ENCODE measurements at places on chromosomes 13 and 19.

DNA sequence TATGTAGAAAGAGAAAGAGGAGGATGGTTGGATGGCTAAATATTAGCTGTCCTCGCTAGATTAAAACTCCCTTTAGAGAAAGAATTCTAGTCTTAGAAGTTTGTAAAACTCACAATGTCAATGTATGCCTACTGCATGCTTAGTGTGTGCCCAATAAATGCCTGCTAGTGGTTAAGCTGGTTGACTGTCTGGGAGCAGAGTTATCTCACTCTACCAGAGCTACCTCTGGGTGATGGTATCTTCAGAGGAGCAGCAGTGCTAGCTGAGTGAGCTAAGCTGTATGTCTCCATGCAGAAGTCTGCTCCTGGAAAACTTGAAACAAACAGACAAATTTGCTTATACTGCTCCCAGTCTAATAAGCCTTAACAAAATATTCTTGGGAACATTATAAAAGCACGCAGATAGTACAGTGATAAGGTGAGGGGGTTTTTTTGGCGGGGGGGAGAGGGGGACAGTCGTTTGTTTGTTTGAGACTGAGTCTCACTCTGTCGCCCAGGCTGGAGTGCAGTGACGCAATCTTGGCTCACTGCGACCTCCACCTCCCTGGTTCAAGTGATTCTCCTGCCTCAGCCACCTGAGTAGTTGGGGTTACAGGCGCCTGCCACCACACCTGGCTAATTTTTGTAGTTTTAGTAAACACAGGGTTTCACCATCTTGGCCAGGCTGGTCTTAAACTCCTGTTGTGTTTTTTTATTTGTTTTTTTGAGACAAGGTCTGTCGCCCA lies 202.8 kb upstream of the TSC22D1 start:
- DNase-seq: no peak

DNA sequence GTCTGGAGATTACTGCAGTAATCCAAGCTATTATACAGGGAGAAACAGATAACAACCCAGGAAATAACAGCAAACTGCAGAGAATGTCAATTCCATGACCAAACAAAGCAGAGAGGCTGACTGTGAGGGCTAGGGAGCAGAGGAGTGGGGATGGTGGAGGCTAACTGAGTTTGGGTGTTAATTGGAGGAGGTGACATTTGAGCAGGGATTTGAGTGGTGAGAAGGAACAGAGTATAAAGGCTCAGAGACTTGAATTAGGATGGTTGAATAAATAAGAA lies 3.1 kb downstream of the DMAC2 start:
- no peak for DNase-seq

DNA sequence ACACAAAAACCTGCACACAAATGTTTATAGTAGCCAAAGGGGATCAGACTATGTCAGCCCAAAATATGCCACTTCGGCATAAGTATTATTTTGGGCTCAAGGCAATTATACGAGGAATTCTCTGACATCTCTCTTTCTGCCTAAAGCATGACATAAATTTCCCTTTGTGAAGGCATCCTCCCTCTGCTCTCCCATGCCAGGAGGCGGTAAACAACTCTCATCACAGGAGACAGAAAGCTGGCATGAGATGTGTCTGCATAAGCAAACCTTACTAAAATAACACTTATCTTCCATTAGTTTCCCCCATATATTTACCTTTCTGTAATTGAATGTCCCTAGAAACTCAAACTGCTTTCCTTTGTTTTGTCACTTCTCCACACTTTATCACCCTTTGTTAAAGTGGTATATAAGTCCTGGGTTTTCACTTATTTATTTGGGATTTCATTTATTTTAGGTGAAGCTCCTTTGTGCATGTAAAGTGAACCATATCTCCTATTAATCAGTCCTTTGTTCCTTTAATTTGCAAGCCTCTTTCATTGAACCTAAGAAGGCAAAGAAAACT lies 68.3 kb downstream of the LACC1 start:
- no peak for DNase-seq

DNA sequence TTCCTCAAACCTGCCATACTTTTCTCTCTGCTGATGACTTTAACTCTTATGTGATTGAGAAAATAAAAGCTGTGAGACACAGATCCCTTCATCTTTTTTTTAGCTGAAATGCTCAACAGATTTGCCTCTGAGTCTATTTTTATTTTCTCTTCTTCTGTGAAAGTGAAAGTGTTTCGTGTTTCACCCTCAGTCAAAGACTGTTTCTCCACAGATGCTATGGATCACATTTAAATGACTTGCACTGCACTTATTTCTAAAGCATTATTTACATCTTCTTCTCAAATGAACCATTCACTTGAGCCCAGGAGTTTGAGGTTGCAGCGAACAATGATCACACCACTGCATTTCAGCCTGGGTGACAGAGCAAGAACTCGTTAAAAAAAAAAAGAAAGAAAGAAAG lies 890.1 kb upstream of the PCDH20 start:
- no peak for DNase-seq

GRCh38 chr13:100480676-100481075 lies 107.9 kb downstream of the GGACT start:
- DNase-seq: no peak

GRCh38 chr19:58315580-58315979 lies 10.4 kb downstream of the ERVK3-1 start:
- no peak for DNase-seq
